ENCODE measurements at places on chromosomes 7 and 10.

- no peak for DNase-seq
Measured at GRCh38 chr10:50431133-50431532, 179.8 kb upstream of the ASAH2 start.

- DNase-seq: no peak
Measured at GRCh38 chr10:3046981-3047547, 20.3 kb upstream of the PFKP start.

DNA sequence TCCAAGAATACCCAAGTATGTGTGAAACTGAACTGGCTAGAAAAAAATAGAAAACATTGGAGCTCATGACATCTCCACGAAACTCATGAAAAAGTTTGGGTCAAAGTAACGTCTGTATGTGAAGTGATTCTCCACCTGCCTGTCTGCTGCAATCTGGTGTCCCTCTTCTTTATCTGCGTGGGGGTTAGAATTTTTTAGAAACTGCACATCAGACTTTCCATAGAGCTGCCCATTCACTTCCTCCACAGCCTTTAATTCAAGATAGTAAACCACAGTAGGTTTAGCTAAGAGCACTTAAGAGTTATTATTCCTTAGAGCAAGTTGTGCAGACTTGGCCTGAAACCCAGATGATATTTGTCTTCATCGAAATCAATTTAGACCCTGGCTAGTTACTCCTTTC is 55.3 kb downstream of the SCIN start:
- DNase-seq: no peak

DNA sequence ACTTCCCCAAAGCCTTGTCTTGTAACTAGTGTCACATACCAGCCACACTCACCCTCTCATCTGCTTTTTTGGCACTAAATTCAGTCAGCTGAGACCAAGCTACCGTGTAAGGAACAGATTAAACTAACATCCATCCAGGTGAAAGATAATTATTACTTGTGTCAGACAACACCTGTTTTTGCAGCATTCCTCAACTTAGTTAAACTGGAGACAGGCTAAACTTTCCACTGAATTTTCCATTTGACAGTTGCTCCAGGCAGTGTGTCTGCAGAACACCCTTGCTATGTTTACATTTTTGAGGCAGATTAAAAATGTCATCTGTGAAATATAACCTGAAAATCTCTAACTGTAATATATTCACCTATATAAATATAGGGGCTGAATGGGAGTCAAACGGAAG is 73.6 kb downstream of the CYP26A1 start:
- no peak for DNase-seq

DNA sequence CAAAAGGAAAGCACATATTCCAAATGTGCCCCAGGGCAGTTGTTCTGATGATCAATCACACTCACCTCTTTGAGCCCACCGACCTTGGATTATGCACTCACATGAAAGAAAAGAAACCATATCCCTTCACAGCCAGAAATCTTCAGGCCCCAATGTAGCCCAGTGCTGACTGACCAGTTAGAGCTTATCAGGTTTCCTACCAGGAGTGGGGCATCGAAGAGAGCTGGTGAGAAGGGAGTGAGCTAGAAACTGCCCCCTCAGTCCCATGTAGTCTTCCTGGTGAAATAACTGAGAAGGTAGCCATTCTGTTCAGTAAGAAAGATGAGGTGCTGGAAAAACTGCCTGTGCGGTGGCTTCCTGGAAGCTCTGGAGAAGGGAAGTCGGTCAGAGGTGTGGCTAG is 32.2 kb downstream of the NRCAM start:
- no peak for DNase-seq

GRCh38 chr10:110376021-110376766 is 71.5 kb upstream of the SMNDC1 start:
- no peak for DNase-seq

DNA sequence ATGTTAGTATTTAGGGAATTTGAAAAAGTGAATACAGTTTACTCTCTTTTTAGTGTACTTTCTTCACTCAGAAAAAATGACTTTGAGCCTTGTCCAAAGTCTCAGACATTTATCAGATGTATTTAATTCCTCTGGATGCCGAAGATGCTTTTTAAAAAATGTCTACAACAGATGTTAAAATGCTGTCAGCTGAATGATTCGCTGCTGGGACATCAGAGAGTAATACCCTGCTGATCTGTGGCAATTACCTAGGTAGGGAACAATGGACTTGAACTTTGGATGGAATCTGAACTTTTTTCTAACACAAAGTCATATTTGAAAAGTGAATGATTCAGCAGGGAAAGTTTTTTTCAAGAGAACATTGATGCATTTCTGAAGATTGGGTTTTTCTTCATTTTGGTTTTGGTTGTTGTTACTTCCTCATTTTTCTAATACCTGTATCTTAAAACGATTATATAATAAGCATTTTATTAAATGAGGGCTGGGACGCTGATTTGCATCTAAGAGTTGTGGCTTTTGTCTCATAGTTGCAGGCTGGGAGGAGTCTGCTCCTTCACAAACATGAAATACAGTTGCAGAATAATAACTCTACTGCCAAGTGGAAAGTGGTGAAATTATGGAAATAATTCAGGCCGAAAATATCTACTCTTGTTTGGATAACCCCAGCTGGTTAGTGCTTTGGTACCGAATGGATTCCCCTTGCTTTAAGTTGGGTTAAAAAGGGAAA is 98.0 kb downstream of the SPAG6 start:
- no peak for DNase-seq

DNA sequence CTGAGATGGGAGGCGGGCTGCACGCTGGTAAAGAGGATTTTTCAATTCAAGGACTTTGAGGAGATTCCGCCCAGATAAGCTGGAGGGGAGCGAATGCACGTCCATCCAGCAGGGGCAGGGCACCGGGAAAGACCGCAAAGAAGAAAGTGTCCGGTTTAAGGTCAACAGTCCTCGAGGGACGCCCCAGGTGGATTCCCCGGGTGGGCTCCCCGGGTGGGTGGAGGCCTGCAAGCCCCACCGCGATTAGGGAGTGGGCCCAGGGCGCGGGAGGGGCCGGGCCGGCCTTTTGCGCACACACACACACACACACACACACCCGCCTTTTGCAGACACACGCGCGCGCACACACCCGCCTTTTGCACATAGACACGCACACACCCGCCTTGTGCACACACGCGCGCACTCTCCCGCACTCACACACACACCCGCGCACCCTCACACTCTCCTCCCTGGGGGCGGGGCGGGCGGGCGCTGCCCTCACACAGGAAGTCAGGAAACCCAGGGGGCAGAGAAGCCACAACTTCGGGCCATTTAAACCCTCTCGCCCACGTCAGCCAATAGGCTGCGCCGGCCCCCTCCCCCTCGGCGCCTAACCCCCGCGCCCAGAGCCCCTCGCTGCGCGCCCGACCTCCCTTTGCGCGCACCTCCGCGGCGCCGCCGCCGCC is 615 bp downstream of the ARHGAP12 start:
- no peak for DNase-seq

GRCh38 chr7:30450240-30450982 is 28.2 kb downstream of the NOD1 start:
- no peak for DNase-seq

DNA sequence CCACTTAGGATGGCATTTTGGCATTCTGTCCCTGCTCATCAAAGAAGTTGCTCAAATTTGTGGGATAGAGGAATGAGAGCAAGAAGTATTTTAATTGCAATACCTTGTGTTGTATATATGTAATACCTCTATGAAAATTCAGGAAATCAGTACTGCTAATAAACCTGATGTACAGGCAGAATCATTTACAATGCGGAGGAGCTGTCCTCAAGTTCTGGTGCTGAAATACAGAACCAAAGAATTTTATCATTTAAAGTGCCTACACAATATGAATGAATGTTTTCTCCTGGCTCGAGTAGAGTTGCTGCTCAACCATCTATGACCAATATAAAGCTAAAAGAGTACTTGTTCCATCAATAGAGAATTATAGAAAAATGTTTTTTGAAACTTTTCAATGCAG is 305.8 kb downstream of the PLXNA4 start:
- no peak for DNase-seq

GRCh38 chr10:94496646-94497045 is 48.9 kb upstream of the HELLS start:
- no peak for DNase-seq

DNA sequence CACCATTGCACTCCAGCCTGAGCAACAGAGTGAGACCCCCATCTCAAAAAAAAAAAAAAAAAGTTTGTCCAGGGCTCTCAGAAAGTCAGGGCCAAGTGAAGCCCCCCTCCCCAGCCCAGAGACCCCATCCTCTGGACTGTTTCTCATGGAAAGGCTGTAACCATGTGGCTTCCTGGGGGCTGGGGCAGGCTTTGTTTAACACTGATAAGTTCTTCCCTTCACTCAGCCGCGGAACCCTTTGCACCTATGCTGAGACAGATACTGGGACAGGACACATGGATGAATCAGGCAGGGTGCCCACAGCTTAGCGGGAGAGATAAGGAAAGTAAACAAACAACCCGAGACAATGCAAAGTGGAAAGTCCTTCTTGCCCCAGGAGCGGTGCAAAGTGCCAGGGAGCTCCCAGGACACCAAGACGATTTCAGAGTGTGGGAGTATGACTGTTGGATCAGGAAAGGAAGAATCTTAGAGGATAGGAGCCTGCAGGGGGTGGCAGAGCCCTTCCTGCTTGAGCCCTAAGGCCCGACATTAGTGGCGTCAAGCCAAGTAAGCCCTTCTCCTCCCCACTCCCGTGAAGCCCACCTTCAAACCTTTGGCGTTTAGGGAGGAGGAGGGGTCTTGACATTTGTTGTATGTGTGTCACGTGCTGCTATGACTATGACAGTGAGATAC is 11.6 kb downstream of the MLXIPL start:
- no peak for DNase-seq

GRCh38 chr7:50314836-50315592 is 10.5 kb downstream of the IKZF1 start:
- no peak for DNase-seq

GRCh38 chr7:51471210-51471980 is 154.8 kb upstream of the COBL start:
- peak; percentile 82 for DNase-seq

- no peak for DNase-seq
Measured at GRCh38 chr10:20990604-20991003, 93.5 kb upstream of the NEBL start.

DNA sequence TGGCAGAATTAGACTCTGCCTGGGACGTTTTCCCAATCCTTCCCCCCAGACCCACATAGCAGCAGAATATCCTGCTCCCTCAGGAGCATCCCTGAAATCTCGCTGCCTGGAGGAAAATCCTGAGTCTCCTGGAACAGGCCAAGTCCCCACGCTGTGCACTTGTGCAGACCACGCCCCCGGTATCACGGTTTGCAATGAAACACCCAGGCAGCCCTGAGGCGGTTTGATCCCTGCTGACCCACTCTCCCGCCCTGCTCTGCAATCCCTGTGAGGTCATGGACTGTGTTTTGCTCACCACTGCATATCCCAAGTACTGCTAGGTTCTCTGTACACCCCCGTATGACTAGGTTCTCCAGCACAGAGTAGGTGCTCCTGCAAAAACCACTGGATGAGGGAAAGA is 411.8 kb upstream of the MGMT start:
- DNase-seq: no peak

DNA sequence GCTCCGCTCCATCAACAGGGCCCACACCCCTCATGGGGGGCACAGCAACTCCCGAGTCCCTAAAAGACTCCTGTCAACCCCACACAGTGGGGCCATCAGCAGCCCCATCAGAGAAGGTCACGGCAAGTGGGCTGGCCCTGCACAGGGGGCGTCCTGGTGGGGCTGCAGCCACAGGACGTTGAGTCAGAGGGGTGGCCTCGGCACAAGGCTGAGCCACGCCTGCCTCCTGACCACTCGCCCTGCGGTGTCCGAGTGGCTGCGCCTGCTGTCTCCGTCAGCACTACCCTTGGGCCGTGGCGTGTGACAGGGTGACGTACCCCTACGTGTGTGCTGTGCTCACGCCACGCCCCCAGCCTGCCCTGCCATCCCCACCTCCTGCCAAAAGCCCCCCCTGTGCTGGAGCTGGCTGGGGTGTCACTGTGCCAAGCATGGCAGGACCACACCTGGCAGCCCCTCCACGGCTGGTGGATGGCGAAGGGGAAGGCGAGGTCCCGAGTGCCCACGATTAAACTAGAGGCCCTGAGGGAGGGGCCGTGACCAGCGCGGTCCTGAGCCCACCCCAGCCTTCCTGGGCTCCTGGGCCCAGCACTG is 26.0 kb upstream of the NKX6-2 start:
- DNase-seq: no peak

DNA sequence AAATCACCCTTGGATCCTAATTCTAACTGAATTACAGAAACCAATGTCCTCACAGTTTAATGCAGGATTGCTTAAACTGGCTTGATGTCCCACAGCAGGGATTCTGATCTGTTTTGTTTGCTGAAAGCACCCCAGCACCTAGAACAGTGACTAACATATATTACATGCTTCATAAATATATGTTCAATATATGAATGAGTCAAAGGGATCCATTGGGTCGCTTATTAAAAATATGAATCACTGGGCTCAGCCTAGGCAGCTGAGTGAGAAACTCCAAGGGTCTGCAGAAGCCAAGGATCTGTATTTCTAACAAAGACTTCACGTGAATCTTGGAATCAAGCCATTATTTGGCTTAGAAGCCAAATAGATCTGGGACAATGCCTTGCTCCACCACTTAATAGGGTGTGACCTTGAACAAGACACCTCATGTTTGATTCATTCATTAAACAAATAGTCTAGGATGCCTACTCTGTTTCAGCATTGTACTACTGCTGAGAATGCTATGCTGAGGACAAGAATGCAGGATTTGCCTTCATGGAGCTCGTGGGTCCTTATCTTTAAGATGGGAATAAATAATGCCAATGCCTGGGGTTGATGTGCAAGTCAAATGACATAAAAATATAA is 103.4 kb upstream of the DLX6 start:
- DNase-seq: no peak

Measured in osteocyte (in vitro differentiated cells).